ENCODE measurements at places on chromosomes 11 and 22. TPM values are rescaled to one million over a fixed set of nuclear protein-coding genes. Genes with fewer than 3 reads are reported as not detected.

Gene VWCE
- 8.8 TPM for total RNA-seq

Gene SYTL2
- 3.4 TPM for total RNA-seq

Gene SERGEF
- 67.2 TPM for total RNA-seq

Gene DRD2
- 0.50 TPM for total RNA-seq

Gene LRRC32
- total RNA-seq: 4.0 TPM

DNA sequence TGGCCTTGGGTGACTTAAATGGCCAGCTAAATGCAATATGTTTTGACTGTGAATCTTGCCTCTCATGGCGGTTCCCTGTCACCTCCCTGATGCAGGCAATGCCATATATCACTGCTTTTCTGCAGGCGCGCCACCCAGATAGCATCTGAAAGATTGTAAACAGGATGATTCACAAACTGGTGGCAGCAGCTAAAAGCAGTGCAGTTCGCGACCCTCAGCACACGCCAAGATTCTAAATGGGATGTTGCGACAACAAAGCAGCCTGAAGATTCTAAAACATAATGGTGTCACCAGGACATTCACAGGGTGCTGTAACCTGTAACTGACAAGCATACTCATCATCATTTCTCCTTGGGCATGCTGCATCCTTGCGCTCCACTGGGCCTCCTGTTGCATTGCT, 440.4 kb upstream of the CADM1 start:
- no peak for DNase-seq

- DNase-seq: no peak
Measured at GRCh38 chr11:100581318-100581717, 105.8 kb upstream of the ARHGAP42 start.

DNA sequence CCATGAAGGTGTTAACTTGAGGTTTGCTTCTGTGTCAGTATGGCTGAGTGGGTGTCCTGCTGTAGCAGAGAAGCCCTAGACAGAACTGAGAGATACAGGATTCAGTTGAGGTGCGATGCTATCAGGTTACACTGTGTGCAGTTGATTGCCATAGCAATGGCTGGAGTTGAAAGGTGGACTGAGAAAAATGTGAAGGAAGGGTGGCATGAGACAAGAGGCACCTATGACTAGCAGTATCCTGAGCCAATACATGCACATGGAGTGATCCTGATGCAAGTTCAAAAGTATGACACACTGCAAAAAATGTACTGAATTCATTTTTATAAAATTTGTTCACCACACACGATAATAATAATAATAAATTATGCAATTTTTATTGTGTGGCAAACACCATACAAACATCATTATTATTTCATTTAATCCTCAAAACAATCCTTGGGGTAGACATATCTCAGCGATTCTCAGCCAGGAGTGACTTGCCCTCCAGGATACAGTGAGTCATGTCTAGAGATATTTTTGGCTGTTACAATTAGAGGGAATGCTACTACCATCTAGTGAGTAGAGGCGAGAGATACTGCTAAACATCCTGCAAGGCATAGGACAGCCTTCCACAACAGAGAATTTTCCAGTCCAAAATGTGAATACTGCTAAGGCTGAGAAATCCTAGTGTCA, 3.9 kb upstream of the PIWIL4 start:
- DNase-seq: no peak

- DNase-seq: peak; percentile 84
Measured at GRCh38 chr22:46108564-46109473, 41.5 kb upstream of the PPARA start.

- no peak for DNase-seq
Measured at GRCh38 chr22:20578707-20579106, 71.3 kb downstream of the MED15 start.

DNA sequence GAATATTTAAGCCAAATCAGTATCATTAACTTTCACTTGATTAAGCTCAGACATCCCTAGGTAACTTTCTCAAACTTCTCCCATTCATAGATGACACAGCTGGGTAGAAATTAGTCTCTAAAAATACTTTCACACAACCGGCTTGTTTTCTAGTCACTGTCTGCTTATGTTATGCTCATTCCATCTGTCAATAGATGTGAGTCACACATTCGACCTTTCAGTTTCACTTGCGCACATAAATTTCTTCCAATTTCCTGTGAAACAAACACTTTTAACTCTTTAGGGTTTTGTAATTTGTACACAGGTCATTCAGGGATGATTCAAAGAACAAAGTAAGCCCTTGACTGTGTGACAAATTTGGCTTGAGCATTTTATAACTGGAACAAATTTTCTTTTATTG, 723.0 kb downstream of the KCNA4 start:
- no peak for DNase-seq
